Peyer's patch (tissue), 4 donors: ENCODE measurements at places on chromosomes 5 and 9. TPM values are rescaled to one million over a fixed set of nuclear protein-coding genes. Genes with fewer than 3 reads are reported as not detected.

- no peaks in the 10 kb centered on the region for H3K27me3 ChIP-seq
- no peaks in the 10 kb centered on the region for H3K36me3 ChIP-seq
- H3K4me1 ChIP-seq: no peaks in the 10 kb centered on the region
- no peak for DNase-seq
- H3K27ac ChIP-seq: no peak overlapping the region
Observed at GRCh38 chr5:17428176-17428800, 69.7 kb upstream of the TAF11L2 start.

DNA sequence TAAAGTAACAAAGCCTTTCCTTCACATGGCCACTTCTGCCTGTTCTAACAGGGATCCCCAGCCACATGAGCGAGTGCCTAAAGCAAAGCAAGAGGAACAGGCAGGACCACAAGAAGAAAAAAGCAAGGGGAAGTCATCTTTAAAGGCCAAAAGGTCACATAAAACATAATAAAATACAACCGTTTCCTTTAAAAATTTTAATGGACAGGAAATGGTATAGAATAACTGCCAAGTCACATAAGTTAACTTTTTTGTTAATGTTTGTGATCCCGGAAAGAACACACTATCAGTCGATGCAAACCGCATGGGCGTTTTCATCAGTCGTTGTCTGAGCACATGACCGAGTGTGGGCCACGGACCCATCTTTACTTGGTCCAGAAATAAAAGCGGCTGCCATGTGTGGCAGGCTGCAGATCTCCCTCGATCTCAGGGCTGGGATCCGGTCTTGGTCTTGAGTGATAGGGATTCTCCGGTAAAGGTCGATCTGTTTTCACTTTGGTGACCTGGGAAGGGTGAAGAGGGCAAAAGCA is 15.6 kb downstream of the NDUFA8 start:
- no peak for DNase-seq
- H3K36me3 ChIP-seq: peaks cover 60% of the 10 kb centered on the region
- no peak overlapping the region for H3K4me3 ChIP-seq
- no peaks in the 10 kb centered on the region for H3K27me3 ChIP-seq

- DNase-seq: no peak
- no peak overlapping the region for H3K4me3 ChIP-seq
- H3K27ac ChIP-seq: no peak overlapping the region
- no peaks in the 10 kb centered on the region for H3K36me3 ChIP-seq
- H3K27me3 ChIP-seq: no peaks in the 10 kb centered on the region
Observed at GRCh38 chr9:115209601-115210306, 91.8 kb upstream of the TNC start.

DNA sequence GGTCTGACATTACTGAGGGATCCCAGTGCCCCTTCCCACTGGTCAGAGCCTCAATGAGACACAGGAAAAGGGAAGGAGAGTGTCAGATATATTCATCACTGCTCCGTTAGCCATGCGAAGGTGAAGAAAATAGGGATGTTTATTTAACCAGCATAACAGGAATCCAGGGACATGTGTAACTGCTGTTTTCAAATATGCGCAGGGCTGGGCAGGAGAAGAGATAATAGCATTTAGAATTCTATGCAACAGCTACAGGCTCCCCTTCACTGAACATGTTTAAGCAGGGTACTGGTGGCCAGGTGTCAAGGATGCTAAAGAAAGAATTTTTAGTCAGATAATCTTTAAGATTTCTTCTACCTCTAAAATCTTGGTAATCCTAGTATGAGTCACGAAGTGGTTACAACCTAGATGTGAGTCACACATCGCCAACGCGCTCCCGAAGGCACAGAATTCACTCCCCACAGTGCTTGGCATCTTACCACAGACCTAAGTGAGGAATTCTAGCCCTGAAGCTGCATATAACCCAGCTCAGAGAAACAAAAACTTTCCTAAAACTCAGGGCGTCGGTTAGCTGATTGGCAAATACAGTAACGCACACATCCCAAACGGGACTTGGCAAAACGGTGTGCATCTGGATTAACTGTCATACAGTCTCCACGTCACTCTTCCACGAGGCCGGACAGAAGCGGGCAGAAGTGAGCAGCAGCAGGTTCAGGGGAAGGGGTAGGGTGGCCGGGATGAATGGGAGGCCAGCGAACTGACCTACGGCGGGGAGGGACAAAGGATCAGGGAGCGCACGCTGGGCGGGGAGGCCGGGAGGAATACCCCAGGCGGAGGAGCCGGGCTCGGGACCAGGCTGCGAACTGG is 1.1 kb downstream of the CTNNAL1 start:
- H3K27ac ChIP-seq: peak overlapping the region; percentile 80
- H3K36me3 ChIP-seq: no peaks in the 10 kb centered on the region
- no peaks in the 10 kb centered on the region for H3K4me1 ChIP-seq
- DNase-seq: peak; percentile 75
- no peaks in the 10 kb centered on the region for H3K27me3 ChIP-seq

DNA sequence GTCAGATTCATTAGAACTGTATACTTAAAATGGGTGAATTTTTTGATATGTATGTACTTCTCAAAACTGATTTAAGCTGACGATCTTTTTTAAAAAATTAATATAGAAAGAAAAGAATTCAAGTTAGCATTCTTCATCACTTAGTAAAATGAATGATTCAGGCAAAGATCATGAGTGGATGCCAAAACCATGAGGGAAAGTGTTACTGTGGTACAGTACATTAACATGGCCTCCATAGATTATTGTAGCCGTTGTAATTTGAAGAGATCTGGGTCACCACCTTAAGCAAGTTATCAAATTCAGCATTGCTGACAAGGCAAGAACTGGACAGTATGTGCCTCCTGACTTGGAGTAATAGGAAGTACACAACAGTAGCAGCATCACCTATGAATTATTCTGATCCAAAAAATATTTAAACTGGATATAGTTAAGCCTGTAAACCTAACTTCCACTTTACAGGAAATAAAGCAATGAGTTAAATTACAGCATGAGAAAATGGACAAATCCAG is 29.7 kb downstream of the C9orf85 start:
- H3K27me3 ChIP-seq: no peaks in the 10 kb centered on the region
- H3K27ac ChIP-seq: no peak overlapping the region
- no peak overlapping the region for H3K4me3 ChIP-seq
- no peaks in the 10 kb centered on the region for H3K4me1 ChIP-seq

GRCh38 chr9:95834281-95834907 is 41.1 kb upstream of the ERCC6L2 start:
- no peak overlapping the region for H3K4me3 ChIP-seq
- no peaks in the 10 kb centered on the region for H3K27me3 ChIP-seq
- no peak overlapping the region for H3K27ac ChIP-seq
- no peaks in the 10 kb centered on the region for H3K36me3 ChIP-seq

DNA sequence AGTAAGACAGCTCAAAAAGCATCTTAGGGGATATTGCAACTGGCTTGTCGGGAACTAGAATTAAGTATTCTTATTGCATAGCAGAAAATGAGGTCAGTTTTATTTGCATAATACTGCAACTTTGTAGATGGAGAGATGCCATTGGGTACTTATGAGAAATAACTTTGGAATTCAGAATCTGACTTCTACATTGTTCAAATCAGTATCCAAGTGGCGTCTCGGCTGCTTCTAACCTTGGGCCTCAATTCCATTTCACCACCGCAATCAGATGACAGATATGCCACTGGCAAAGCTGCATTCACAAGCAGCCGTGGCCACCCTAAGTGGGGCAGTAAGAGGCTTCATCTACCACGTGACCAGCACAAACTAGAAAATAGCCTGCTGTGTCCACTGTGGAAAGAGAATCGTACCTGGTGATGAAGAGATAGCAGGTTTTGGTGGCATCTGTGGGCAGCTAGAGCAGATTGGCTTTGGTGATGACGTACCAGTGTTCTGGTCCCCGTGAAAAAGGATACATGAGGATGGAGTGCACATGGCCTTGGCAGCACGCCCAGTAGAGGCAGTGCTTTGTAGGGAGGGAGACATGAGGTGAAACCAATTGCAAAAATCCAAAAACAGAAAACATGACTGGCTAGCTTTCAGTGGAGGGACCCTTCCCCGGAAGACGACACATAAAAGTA is 116.6 kb downstream of the KLHL3 start:
- H3K4me1 ChIP-seq: no peaks in the 10 kb centered on the region

Gene INSL4
- not detected for total RNA-seq

Gene FSTL4
- total RNA-seq: not detected

Gene TNC
- 97.4 TPM for total RNA-seq
